Right kidney (tissue), 9 donors: ENCODE measurements at places on chromosomes 5 and 9.

- DNase-seq = peak; percentile 41
Observed at GRCh38 chr5:2334719-2335118, 416.8 kb downstream of the IRX2 start.

GRCh38 chr5:59810041-59810440, 83.5 kb downstream of the PDE4D start:
- peak; percentile 49 for DNase-seq

DNA sequence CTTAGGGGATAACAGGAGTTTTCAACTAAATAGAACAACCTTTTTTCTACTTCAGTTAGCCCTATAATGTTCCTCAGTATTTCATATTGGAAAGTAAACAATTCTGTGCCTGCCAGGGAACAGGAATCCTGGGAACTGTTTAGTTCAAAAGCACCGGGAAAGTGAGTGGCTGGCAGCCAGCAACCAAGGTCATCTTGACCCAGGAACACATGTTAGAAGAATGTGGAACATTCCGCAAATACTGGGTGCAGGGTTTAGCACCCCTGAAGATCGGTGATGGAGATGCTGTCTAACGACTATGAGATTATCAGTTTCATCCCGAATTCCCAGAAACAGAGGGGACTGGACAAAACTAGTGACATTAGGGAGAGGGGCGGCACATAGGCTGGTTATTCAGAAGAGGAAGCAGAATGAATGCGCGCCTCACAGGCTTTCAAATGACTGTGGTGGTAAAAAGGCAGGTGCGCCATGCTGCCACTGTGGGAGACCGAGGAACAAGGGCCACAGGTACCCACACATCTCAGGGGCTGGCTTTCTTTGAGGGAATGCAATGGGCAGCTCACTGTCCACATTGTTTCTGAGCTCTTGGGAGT, 51.2 kb downstream of the IPPK start:
- DNase-seq = no peak

DNA sequence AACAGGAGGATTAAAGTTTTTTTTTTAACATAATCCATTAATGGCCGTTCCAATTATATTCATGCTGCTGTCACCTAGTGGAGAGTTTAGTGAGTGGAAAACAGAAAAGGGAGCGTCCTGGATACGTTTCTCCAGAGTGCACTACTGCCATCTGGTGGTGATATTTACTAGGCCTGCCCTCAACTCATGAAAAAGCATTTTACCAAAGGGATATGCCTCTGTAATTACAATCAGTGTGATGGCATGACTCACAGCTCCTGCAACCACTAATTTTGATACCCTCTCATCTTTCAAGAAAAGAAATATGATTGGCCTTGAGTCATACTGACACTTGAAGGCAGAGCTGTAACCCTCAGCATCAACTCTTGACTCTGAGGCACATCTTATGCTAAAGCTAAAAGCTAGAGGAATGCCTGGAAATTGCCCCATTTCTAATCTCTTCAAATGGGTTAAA, 20.1 kb downstream of the MINAR2 start:
- peak; percentile 60 for DNase-seq

DNA sequence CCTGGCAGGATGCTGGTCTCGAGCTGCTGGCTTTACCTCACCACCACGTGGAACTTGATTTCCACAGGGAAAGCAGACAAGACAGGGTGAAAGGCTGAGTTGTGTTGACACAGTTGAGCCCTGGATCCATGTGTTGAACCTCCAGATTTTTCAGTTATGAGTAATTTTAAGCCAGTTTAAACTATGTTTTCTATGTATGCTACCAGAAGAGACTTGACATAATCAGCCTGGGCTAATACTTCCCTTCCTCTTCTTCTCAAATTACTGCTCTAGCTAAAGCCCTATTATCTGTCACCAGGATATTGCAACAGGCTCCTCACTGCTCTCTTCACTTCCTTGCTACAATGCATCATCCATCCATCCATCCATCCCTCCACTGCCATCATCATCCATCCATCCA, 12.0 kb upstream of the PHYKPL start:
- DNase-seq = no peak

DNA sequence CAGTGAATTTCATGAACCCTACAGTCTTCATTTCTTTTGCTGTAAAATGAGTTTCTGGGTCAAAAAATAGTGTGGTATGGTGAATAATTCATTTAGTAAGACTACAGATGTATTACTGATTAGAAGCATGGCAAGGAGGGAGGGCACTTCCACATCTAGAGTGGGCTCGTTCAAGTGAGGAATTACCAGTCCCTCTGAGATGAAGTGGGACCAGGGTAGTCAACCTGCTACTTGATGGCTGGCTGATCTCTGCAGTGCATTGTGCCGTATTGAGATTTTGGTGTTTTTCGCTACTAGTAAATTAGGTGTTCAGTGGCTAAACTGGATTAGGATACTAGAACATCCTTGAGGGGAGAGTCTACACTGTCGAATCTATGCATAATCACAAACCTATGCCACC, 10.8 kb downstream of the CDC37L1 start:
- DNase-seq = no peak

- DNase-seq = no peak
Observed at GRCh38 chr9:125556046-125556721, 150.8 kb downstream of the MAPKAP1 start.

- no peak for DNase-seq
Observed at GRCh38 chr5:157900644-157901043, 41.7 kb upstream of the CLINT1 start.

- DNase-seq = no peak
Observed at GRCh38 chr9:111001526-111001925, 36.7 kb downstream of the LPAR1 start.

- DNase-seq = no peak
Observed at GRCh38 chr5:107272954-107273353, 397.8 kb downstream of the EFNA5 start.

DNA sequence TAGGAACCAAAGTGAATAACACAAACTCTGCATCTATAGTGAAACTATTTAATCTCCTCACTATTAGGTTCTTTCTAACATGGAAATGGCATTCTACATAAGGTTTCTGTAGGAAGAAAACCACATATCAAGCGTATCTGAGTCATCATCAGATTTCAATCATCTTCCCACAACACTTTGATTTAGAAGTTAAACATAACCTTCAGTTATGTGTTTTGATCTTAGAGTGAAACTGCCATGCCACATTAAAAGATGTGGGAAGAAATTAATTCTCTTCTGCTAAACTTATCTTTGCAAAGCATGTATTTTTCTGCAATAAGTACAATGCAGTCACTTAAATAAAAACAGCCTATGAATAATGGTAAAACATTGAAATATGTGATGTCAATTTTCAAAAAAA, 55.0 kb downstream of the MEF2C start:
- no peak for DNase-seq

- no peak for DNase-seq
Observed at GRCh38 chr9:91777292-91777830, 172.7 kb downstream of the ROR2 start.

DNA sequence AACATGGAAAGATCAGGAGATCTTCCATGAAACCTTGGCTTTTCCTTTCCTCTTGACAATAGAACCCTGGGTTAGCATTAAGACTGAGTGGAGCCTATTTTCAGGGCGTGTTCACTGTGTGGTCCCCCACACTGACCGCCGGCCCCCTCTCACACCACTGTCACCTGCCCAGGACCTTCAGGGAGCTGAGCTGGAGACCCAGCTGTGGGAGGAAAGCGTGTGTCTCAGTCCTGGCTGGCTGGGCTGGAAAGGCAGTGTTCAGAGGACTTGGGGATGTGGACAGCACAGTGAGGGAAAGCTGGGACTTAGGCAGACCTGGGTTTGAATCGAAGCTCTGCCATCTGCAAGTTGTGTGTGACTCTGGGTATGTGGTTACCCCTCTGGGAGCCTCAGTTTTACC, 268.1 kb downstream of the NSG2 start:
- no peak for DNase-seq

DNA sequence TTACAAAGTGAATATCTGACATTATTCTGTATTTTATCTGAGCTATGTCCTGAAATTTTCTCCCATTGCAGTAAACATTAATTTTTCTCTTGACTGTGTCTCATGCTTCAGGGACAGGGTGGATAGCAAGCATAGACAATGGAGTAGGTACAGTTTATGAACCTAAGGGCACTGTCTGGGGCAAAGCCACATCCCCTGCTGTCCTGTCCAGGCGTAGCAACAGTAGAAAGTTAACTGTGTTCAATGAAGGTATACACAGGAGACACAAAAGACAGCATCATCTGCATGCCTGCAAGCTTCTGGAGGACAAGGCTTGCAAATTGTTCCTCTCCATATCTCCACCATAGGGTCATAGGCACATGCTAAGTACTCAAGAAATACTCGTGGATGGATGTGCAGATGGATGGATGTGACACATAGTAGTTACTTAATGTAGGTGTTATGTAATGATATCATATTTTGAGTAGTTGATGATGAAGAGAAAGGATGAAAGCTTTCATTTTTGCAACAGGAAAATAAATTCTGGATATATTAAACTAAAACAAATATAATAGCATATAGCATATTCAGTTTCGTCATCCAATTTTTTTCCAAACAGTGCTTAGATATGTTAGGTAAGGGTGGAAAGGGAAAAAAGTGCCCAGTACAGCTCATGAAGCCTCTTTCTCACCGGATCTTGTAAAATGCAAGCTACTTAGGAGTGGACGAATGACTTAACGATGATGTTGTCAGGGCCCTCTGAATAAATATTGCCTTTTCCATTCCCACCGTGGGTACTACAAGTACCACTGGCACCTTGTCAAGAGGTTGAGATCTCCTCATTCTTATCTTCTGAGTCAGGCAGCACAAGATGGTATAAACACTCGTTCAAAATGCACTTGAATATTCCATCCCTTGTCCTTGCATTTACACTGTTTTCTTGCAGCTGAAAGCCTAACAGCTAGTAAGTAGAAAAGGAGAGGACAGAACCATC, 19.9 kb upstream of the ZSWIM6 start:
- no peak for DNase-seq

DNA sequence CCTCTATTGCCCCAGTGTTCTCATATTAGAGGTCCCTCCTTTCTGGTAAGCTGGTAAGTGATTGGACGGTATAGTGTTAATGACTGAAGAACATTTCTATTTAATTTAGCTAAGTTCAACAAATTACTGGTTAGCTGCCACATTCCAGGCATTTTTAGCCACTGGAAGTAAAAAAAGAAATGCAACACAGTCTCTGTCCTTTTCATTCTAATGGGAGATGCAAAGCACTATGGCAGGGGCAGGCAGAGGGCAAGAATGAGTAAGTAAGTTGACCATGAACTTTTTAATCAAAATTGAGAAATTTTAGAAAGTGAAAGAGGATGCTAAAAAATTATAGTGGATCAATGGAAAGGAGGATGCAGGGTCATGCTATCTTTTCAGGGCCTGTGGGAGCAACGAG, 137.4 kb downstream of the GPBP1 start:
- no peak for DNase-seq

GRCh38 chr5:169933127-169933526, 47.2 kb downstream of the INSYN2B start:
- DNase-seq = no peak

GRCh38 chr9:86301686-86302085, 19.3 kb upstream of the ISCA1 start:
- no peak for DNase-seq

GRCh38 chr5:39863926-39864552, 439.3 kb upstream of the DAB2 start:
- no peak for DNase-seq

- peak; percentile 78 for DNase-seq
Observed at GRCh38 chr9:130444565-130445221, at the start of gene ASS1. TSS of gene ASS1 (plus strand) at chr9:130444961. CDS start at chr9:130452229, 7,268 bp downstream.

DNA sequence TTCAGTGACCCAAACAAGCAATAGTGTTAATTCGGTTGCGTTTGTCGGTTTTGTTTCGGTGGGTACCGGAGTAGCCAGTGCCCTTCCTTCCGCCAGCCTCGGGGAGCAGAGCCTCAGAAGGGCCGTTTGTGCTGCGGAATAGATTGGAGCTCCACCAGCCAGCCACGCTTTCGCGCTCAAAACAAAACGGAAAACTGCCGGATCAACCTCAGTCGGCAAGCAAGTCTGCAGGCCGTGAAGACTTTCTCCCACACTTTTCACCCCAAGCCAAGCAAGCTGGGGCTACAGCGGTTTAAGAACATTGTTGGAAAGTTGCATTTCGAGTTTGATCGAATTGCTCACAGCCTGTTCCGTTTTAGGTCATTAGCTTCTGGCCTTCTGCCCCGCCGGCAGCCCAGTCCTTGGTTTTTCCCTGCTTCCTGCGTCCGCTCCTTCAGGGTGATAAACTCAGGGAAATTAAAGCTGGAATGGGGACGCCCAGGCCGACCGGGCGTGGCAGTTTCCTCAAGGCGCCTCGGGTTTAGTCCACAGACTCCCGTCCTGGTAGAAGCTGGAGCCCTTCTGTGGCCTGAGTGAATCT, 803 bp upstream of the CCNO start:
- DNase-seq = peak; percentile 67

GRCh38 chr5:95723632-95724369, 7.3 kb upstream of the RHOBTB3 start:
- no peak for DNase-seq

DNA sequence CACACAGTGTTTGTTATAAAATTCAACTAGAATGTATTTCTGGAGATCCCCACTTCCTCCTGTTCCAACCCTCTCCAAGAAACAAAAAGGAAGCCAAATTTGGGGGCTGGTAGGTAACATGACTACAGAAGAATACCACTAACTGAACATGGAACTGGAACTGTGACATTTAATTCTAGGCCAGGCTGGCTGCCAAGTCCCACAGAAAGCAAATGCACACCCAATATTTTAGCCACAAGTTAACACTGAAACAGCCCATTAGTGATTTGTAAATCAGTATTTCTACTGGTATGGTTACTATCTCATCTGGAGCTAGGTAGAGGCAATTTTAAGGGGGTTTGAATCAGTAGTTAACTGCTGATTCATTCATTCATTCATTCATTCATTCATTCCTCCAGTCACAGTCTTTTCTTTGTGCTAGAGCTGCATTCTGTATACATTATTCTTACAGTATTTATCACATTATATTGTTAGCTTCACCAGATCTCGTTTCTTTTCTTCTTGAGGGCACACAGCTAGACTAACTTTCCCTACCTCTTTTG, 131.7 kb upstream of the GDNF start:
- no peak for DNase-seq

DNA sequence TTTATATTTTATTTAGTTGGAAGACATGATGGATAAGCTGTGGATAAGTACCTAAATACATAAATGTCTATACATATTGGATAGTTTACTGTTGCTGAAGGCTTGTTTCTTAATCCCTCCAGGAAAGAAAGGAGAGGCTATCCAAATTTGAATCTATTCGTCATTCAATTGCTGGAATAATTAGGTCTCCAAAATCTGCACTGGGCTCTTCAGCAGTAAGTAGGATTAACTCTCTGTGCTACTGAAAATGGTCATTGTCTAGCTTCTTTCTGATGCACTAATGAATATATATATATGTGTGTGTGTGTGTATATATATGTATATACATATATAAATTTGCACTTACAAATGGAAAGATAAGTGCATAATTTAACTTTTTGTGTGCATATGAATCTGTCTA, 198.3 kb downstream of the FER start:
- DNase-seq = no peak

- no peak for DNase-seq
Observed at GRCh38 chr9:86765746-86766430, 181.4 kb downstream of the GAS1 start.

DNA sequence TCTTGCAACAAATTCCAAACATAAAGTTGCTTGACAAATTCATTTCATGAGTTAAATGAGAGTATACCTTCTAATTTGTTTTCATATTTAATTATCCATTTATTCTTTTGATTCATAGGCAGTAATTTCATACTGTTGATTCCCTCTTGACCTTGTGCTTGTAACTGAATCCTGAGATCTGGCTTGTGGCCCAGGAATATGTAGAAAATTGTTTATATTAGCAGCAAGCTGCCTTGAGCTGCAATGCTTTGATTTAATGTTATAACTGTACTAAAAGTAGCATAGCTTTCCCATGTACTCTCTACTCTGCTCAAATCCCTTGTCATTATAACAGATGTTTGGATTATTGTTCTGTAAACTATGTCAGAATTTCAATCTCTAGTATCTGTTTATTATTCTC, 780.7 kb downstream of the NR2F1-AS1 start:
- no peak for DNase-seq
